Fibroblast of skin of abdomen (primary cell): ENCODE measurements at places on chromosomes 6 and 20.

DNA sequence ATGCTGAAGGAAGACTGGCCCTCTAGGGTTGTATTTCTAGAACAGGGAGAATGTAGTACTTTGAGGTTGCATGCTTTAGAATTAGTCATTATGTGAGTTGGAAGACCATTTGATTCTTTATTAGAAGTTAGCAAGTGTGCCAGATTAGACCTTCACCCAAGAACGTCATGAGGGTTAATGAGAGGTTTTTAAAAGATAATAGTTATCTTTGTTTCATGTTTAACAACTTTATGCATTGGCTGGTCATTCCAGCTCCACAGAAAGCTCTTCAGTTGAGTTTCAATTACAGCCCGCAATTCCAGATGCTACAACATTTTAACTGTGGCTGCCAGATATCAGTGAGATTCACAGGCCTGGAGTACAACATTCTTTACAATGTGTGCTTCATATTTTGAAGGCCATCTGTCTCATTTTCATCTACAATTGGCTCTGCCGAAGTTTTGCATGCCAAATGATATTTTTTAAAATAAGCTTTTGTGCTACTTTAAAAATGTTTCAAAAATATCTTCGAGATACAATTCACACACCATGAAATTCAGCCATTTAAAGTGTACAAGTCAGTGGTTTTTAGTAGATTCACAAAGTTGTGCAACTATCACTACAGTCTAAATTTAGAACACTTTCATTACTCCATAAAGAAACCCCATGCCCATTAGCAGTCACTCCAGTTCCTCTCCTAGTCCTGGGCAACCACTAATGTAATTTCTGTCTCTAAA is 61.1 kb upstream of the FBXO30 start:
- no peak for DNase-seq

DNA sequence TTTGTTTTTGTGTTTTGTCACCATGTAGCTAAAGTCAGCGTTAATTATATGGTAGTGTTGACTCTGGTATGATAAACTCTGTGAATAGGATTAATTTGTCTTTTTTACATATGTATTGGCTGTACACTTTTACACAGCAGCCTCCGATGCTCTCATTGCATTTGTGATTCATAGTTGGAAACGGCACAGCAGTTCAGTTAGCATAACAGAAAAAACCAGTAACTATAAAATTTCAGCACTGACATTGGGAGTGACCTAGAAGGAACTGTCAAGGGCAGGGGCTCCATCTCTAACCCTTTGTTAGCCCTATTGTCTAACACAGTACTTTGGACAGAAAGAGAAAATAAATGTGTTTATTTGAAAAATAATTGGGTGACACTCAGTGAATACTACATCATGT is 5.6 kb upstream of the BEND6 start:
- DNase-seq = no peak

- DNase-seq = no peak
Measured at GRCh38 chr6:92047860-92048259, 1371.5 kb downstream of the EPHA7 start.

GRCh38 chr20:38878866-38879265 is 47.4 kb upstream of the FAM83D start:
- DNase-seq = peak; percentile 33

- no peak for DNase-seq
Measured at GRCh38 chr6:75666592-75666991, 64.9 kb downstream of the SENP6 start.

DNA sequence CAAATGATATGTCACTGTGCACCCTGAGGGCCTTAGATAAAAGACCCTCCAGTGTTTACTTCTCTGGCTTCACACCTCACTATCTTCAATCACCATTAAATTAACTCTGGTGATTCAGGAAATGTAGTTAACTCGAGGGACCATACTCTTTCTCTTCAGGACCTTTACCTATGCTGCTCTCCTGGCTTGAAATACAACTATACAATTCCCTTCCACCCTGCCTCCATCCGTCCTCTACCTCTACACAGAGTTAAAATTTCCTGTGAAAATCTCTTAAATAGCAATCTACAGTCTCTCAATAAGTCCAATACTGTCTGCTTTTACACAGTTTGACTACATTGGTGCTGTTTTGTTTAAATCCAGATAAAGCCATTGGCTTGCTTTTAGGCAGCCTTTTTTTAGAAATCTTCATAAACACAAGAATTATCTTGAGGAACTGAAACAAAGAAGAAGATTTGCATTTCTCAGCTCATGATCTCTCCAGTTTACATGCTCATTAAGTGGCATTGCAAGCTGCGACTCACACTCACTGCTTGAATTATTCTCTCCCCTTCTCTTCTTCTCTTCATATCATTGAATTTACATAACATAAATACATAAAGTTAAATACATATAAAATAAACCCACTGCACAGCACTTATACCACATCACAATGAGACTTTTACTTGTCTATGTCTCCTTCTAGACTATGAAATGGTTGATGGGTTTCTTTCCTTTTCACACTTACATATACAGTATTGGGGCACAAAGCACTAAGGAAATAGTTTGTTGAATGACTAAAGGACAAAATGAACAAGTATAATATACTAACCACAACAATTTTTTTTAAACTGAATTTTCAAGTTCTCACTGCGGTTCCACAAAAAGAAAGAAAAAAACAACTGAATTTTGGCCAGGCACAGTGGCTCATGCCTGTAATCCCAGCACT is 239.0 kb upstream of the KCNQ5 start:
- no peak for DNase-seq

DNA sequence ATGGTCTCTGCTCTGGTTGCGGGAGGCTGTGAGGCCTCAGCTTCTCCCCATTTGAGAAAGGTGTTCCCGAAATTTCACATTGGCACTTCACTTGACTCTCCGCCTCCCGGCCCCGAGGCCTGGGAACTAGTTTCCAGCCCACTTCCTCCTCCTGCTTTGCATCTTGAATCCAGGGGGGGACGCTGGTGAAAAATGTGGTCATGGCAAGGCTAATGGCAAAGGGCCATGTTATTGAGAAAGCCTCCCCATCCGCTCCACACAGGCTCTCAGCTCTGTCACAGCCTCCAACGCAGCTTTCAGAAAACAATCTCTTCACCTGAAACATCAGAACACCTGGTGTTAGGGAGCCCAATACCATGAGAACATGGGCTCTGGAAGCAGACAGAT is 5.6 kb downstream of the PLAGL2 start:
- peak; percentile 19 for DNase-seq

DNA sequence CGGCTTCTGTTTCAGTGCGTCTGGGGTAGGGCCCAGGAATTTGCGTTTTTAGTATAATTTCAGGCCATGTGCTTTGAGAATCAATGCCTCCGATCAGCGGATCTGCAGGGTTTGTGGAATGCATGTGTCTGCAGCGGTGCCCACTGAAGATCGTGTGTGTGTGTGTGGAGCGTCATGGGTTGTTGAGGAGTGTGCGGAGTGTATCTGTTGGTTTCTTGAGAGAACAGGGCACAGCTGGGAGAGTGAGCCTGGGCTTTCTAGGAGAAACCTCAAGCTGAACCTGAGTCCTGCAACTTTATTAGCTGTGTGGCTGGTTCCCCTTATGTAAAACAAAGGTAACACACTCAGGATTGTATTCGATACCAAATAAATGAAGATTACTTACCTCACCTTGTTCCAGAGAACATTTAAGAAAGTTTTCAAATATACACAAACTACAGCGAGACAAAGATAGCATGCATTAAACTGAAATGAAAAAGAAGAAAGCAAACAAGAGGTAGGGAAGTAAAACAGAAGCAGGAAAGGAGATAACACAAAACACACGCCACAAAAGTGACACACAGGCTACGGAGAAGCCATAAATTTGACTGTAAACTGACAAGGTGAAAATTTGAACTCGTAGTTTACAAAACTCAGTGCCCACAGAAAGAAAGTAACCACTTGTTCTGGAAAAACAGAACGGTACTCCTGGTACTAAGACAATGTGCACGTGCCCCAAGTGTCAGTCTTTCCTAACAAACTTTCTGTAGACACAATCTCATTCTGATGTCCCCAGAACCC is 28.8 kb downstream of the PDE10A start:
- DNase-seq = no peak

GRCh38 chr6:3928111-3928510 is 78.9 kb downstream of the FAM50B start:
- DNase-seq = no peak

DNA sequence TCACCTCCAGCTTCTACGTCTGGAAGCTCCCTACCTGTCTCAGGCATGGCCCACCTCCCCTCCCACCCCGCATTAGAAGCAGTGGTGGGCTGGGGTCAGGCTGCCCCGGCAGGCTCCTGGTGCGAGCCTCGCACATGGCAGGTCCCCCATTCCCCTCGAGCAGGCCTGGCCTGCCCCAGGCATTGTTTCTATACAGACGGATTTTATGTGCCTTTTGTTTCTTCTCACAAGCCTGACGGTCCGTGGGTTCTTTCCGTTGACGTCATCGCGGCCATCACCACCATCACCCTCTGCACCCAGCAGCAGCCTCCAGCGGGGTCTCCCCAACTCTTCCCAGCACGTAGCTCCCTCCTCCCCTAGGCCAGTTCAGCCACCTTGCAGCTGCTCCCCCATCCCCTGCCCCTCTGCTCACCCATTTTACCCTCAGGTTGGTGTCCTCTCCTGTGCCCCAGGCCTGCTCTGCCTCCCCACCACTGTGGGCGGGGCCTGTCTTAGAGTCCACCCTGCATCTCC is 4.6 kb downstream of the CST7 start:
- DNase-seq = no peak

- DNase-seq = peak; percentile 29
Measured at GRCh38 chr20:41213150-41213820, 75.9 kb downstream of the PLCG1 start.

DNA sequence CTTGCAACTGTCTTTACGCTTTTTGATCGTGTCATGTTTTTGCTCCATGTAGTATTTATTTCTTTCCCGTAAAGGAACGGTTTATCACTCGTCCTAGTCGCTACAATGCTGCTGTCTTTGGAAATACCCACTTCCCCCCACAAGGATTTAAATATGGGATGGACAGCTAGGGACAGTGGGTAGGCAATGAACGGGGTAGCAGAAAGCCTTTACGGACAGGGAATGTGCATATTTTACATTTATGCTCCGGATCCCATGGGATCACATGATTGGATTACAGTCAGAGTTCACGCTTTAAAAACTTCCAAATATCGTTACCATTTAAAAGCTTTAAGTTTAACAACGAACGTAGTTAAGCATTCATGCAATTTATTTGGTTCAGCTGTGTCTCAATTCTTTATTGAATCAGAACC is 1.2 kb downstream of the HIVEP1 start:
- no peak for DNase-seq

GRCh38 chr20:36845288-36845971 is 30.5 kb upstream of the TLDC2 start:
- no peak for DNase-seq

DNA sequence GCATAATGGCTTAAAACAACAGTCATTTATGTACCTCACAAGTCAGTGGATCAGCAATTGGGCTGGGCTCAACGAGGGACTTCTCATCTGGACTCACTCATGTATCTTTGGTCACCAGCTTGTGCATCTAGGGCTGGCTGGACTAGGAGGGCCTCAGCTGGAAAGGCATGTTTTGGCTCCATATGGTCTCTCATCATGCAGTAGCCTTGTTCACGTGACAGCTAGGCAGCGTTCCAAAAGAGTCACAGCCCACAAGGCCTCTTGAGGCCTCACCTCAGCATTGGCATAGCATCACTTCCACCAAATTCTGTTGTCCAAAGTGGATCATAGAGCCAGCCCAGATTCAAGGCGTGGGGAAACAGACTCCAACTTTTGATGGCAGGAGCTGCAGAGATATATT is 110.1 kb downstream of the MAFB start:
- DNase-seq = no peak

- no peak for DNase-seq
Measured at GRCh38 chr6:35729722-35730121, 7.1 kb upstream of the ARMC12 start.

DNA sequence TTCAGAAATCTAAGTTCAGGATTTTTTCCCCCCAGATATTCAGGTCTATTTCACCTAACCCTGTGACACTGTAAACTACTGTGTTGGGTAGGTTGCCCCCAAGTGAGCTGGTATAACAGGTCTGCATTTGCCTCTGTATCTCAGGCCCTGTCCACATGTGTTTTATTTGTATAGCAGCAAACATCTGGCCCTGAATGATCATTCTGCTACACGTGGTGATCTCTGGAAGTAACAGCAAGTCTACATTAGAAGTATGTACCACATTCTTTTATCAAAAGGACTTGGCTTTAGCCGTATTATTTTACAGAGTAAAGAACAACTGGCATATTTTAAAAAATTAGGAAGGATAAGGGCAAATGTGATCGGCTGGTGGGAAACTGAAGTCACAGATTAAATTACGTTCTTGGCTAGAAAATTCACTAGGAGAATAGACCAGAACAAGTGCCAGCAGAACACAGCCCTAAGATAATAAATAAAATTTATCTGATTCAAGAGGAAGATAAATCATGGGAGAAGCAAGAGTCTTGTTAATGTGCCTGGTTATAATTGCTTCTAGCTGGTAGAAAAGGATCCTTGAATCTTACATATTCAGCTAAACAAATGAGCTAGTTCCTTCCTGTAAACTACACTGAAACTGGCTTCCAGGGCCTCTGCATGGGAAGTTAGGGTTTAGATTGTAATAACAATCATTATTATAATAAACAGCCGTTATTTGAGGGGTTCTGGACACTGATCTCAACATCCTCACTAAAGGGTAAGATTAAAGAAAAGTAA is 192.1 kb downstream of the SAMD5 start:
- DNase-seq = no peak

DNA sequence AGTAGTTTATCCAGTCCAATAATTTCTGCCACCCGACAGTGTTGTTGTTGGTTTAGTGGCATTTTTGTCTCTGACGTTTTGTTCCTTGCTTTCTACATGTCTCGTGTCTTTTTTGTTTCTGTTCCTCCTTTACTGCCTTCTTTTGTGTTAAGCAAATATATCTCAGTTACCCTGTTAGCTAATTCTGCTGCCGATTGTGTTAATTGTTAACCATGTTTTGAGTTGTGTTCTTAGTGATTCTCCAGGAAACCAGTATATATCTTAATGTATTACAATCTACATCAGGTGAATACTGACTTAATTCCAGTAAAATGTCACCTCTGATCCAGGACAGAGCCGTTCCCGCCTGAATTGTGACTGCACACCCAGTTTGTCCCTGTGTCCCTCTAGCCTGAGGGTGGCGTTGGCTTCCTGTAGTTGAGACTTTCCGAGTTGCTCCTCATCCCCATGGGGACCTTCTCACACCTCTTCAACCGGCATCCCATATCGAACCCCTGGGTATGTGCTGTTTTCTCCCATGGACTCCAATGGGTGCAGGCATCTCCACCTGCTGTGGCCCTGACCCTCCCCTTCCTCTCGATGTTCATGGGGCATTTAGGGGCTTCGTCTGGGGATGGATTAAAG is 35.8 kb upstream of the BHLHE23 start:
- DNase-seq = no peak

DNA sequence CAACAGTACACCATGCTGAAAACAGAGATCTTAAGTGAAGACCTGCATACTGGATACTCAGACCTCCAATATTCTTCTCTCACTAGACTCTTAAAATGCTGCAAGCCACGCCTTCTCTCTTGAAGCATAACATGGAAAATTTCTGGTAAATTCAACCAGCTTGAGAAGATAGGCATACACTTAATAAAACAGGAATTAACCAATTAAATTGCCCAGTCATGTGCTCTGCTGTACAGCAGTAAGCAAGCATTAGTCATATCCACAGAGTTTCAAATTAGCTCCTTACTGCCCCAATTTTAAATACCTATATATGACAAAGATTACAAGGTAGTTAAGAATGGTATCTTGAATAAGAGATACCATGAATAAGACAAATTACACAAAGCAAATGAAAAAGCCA is 53.8 kb downstream of the C6orf58 start:
- peak; percentile 2 for DNase-seq
